WTC11 (cell line): ENCODE measurements at places on chromosomes 5 and 9. TPM values are rescaled to one million over a fixed set of nuclear protein-coding genes. Genes with fewer than 3 reads are reported as not detected.
A peak's percentile ranks its signal among the peaks of the same experiment; 100 is the strongest.

DNA sequence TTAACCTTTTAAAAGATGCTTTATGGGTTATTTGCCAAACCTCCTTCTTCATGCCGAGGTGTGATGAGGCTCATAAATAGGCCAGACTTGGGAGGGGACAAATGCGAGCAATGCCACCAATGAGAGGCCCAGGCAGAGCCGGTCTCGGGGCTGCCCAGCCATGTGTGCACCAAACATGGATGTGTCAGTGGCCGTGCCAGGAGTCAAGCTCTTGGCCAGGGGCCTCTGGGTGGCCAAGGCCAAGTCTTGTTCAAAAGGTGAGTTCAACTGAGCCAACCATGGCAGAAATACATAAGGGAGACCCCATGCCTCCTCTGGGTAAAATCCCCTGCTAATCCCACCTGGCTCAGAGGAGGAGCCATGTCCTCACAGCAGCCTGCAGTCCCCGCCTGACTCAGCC, 10.9 kb upstream of the LCN15 start:
- no peak for DNase-seq

DNA sequence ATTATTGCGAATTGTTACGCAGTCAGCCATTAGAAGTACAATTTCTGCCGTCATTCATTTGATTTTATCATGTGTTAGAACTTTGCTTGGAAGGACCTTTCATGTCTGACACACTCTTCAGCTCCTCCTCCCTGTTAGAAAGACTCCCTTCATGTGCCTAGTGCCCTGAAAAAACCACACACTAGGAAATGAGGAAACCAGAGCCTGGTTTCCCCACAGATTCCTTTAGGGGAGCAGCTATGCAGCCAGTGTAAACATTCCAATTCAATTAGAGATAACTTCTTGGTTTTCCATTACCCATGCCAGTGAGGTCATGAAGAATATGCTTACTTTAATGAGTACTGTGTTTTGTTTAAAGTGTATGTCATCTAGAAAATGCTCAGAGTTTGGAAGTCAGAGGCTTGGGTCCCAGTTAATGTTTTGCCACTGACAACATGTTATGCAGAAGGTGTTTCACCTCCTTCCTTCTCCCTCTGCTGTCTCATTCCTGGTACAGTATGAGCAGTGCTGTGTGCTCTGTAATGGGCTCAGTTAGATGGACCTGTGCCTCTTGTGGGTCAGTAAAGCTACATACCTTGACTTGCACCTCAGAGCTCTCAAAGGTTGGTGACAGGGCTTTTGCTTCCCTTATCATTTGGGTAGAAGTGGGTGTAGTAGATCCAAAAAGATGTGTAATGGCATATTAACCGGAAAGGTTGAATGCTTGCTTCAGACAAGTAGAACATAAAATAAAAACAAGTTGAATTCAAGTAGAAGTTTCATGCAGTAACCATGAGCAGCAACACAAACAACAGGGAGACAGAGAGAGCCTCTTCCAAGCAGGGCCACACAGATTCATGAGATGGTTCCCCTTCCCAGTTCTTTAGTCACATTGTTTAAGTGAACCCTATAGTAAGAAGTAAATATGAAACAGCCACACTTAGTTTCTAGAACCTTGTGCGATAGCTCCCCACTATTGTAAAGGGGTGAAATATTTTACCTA, 52.6 kb upstream of the TNFAIP8 start:
- DNase-seq = no peak

Gene GRM6
- 0.05 to 0.33 TPM in 2 of 3 replicates, not detected in the other for total RNA-seq

- DNase-seq = no peak
Observed at GRCh38 chr5:102811972-102812371, 56.9 kb downstream of the PAM start.

GRCh38 chr5:3511934-3512333, 83.7 kb upstream of the IRX1 start:
- no peak for DNase-seq

- no peak for DNase-seq
Observed at GRCh38 chr5:134092875-134093274, 21.6 kb upstream of the TCF7 start.

DNA sequence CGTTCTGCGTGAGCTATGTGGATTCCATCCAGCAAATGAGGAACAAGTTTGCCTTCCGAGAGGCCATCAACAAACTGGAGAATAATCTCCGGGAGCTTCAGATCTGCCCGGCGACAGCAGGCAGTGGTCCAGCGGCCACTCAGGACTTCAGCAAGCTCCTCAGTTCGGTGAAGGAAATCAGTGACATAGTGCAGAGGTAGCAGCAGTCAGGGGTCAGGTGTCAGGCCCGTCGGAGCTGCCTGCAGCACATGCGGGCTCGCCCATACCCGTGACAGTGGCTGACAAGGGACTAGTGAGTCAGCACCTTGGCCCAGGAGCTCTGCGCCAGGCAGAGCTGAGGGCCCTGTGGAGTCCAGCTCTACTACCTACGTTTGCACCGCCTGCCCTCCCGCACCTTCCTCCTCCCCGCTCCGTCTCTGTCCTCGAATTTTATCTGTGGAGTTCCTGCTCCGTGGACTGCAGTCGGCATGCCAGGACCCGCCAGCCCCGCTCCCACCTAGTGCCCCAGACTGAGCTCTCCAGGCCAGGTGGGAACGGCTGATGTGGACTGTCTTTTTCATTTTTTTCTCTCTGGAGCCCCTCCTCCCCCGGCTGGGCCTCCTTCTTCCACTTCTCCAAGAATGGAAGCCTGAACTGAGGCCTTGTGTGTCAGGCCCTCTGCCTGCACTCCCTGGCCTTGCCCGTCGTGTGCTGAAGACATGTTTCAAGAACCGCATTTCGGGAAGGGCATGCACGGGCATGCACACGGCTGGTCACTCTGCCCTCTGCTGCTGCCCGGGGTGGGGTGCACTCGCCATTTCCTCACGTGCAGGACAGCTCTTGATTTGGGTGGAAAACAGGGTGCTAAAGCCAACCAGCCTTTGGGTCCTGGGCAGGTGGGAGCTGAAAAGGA, 10.9 kb downstream of the QRFP start:
- DNase-seq = no peak

Gene FOXD4L4
- total RNA-seq = 0.14 TPM in 1 of 3 replicates, not detected in the others

- peak; percentile 49 for DNase-seq
Observed at GRCh38 chr5:175847503-175847902, 23.9 kb upstream of the CPLX2 start.

Gene FOXI1
- not detected in 3 replicates for total RNA-seq

Gene RORB
- 4.1 to 8.7 TPM (median 4.5 TPM) in 3 replicates for total RNA-seq

Gene TMEFF1
- total RNA-seq = 62.7 to 66.5 TPM (median 66.2 TPM) in 3 replicates

GRCh38 chr5:116577064-116577788, 2.6 kb upstream of the SEMA6A start:
- DNase-seq = peak; percentile 34

DNA sequence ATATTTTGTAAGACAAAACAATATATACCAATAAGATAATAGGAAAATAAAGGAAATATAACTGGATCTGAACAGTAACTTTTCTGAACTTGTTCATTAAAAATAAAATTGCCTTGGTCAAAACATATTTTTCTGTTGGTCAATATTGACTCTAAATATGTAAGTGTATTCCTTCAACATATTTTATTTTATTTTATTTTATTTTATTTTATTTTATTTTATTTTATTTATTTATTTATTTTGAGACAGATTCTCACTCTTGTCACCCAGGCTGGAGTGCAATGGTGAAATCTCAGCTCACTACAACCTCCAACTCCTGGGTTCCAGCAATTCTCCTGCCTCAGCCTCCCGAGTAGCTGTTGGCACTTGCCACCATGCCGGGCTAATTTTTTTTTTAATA, 571.0 kb downstream of the NR2F1-AS1 start:
- no peak for DNase-seq

DNA sequence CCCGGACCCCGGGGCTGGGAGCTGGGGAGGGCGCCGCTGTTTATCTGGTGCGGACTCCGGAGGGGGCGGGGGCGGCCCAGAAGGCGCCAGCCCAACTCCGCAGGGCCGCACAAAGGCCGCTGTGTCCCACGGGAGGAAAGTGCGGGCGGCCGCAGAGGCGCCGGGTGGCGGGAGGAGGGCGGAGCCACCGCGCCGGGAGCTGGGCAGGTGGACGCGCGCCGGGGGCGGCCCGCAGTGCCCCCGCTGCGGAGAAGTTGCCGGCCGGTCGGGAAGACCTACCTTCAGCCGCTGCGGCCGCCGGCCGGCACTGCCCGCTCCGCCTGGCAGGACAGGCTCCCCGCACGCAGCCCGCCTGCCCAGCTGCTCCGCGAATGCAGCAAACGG, 43.6 kb downstream of the NACC2 start:
- no peak for DNase-seq

- DNase-seq = peak; percentile 32
Observed at GRCh38 chr9:129436751-129437625, 183.9 kb downstream of the C9orf50 start.

Gene BHMT2
- 0.11 to 0.27 TPM in 2 of 3 replicates, not detected in the other for total RNA-seq

Gene PTTG1
- total RNA-seq = 239 to 273 TPM (median 270 TPM) in 3 replicates

DNA sequence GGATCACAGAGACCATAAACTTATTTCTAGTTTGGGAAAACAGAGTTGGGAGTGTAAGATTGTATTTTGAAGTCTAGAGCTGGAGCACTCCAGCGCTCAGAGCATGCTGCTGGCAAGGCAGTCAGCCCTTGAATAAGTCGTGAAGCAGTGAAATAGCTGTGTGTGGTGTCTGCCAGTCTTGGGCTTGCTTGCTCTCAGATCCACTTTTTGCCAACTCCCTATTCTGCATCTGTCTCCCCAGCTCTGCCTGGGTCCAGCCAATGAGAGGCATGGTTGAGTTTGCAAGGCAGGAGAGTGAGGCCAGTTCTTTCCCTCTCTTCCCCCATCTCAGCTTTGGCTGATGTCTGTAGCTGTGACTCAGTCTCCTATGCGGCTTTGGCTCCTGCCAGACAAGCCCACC, 23.3 kb upstream of the RASGRF2 start:
- DNase-seq = no peak

DNA sequence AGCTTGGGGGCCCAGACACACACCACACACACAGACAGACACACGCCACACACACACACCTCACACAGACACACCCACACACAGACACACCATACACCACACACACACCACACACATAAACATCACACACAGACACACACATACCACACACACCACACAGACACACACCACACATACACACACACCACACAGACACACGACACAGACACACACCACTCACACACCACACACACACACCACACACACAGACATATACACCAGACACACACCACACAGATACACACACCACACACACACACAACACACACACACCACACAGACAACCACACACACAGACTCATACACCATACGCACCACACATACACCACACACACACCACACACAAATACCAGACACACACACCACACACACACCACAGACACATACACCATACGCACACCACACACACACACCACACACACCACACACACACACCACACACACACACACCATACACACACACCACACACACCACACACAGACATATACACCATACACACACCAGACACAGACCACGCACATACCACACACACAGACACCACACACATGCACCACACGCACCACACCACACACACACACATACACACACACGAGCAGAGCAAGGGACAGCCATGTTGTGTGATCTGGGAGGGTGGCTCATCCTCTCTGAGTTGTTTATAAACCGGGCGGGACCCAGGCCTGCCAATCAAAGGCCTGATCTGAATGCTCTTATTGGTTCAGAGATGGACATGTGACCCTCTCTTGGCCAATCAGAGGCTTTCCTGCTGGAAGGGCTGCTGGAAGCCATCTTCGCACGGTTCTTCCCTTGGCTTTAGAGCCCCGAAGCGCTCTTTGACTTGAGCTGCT, 148.3 kb downstream of the GAPVD1 start:
- peak; percentile 45 for DNase-seq

Gene TIMD4
- total RNA-seq = 0.13 TPM in 1 of 3 replicates, not detected in the others

Gene CEL
- total RNA-seq = 6.6 to 10.4 TPM (median 8.1 TPM) in 3 replicates

DNA sequence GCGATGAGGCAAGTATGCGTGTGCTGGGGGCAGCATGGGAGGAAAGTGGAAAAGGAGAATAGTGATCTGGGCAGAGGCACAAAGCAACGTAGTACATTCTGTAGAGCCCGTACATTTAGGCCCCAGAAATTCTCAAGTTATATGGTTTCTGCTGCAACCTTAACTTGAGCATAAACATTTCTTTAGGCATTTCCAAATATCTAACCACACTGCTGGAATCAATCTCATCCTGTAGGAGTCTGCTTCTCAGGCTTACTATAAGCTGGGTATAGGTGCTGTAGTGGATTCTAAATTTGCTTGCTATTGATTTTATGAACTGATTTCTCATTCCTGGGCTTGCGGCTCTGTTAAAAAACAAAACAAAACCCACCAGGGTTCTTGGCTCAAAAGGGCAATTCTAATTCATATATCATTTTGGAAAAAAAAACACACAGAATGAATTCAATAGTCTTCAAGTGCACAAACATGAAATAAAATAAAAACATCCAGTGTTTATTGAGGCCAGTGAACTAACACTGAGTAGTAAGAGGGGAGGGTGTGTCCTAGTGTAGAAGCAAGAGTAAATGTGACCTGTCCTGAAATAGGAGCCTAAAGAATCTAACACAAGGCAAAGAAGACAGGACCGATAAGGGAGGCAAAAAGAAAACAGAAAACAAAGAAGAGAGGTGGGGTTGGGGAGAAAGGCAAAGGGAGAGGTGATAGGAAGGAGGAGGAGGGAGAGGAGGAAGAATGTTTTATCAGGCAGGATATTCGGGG, 145.5 kb upstream of the LHFPL2 start:
- DNase-seq = no peak

DNA sequence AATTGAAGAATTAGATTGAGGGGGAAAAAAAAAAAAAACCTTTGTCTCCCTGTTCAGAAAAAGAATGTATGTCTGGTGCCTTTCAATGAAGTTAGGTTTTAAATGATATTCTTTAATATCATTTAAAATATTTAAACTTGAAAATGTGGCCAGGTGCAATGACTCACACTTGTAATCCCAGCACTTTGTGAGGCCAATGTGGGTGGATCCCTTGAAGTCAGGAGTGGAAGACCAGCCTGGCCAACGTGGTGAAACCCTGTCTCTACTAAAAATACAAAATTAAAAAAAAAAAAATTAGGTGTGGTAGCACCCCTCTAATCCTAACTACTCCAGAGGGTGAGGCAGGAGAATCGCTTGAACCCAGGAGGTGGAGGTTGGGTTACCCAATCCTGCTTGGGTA, 111.1 kb upstream of the RASA1 start:
- no peak for DNase-seq

DNA sequence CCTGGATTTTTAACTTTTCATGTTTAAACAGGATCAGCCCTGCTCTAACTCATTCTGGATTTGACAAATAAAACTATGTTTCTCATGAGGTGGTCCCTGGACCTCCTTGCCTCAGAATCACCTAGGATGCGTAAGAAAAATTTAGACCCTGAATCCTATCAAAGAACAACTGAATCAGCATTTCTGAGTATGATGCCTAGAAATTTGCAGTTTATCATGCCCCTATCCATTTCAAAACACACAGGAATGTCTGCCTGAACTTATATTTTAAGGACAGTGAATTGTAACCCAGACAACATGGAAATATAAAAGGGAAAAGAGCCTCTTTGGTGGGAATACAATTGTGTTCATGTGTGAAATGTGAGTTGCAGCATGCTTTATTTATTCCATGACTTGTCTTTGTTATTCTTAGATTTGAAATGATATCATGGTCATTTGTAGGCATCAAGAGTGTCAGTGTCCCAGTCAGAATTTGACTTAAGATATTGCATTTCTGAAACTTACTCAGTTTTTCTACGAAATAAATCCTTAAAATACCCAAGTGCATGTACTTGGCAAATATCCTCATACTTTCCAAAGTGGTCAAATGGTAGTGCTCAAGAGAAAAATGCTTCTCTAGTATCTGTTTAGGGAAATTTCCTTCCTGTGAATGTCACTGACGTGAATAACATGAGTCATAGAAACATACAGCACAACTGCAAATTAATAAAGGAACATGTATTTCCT, 144.3 kb downstream of the GIN1 start:
- no peak for DNase-seq

GRCh38 chr9:130172161-130172857, at the start of gene NCS1:
NCS1 (plus strand) TSS chr9:130172404; CDS start chr9:130172664, 260 bp downstream.
- peak; percentile 60 for DNase-seq

GRCh38 chr9:17216646-17217045, 81.8 kb downstream of the CNTLN start:
- no peak for DNase-seq
